Glutamatergic neuron (in vitro differentiated cells): ENCODE measurements at places on chromosomes 12 and 14. TPM values are rescaled to one million over a fixed set of nuclear protein-coding genes. Genes with fewer than 3 reads are reported as not detected.

DNA sequence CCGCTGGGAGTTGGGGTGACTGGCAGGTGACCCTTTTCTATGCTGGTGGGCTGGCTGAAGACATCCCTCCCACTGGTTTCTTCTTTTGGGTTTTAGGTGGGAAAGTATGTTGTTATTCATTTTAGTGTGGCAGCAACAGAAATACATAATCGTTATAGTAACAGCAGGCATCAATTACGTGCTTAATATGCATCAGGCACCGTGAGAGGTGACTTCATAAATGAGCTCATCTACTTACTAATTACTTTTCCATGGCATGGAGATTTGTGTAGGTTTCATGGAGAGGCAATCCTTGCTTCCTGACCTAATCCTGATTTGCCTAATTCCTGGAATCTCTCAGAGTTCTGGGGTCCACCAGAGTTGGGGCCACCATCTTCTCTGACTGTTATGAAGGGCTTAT is 13.4 kb upstream of the CELA1 start:
- no peaks in the 10 kb centered on the region for H3K36me3 ChIP-seq
- no peak overlapping the region for H3K27ac ChIP-seq
- no peaks in the 10 kb centered on the region for H3K4me1 ChIP-seq
- H3K4me3 ChIP-seq: no peak overlapping the region

- peak overlapping the region; percentile 93 for H3K4me3 ChIP-seq
- no peak for DNase-seq
- H3K27me3 ChIP-seq: no peaks in the 10 kb centered on the region
- H3K36me3 ChIP-seq: no peaks in the 10 kb centered on the region
- H3K27ac ChIP-seq: peak overlapping the region; percentile 94
These were observed 1.6 kb downstream of the SLC16A7 start for GRCh38 chr12:59597385-59597781.

- H3K27me3 ChIP-seq: peaks cover 3% of the 10 kb centered on the region
- H3K4me3 ChIP-seq: no peak overlapping the region
- H3K27ac ChIP-seq: no peak overlapping the region
These were observed 35.5 kb upstream of the SOCS2 start for GRCh38 chr12:93536766-93537488.

DNA sequence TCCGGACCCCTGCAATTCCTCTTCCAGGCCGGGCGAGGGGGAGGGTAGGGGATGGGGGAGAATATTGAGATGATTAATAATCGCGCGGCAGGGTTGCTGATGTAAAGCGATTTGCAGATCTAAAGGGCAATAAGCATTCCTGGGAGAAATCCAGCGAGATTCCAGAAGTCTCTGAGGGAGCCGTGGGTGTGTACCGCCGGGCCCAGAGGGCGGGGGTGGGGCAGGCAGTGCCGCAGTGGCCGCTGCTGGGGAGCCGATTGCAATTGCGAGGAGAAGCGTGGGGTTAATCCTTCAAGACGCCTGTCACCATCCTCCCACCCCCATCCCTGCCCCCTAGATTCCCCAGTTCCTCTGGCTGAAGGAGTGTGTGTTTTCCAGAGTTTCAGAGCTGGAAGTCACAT is 16.4 kb downstream of the FOS start:
- H3K4me1 ChIP-seq: peaks cover 6% of the 10 kb centered on the region
- H3K27me3 ChIP-seq: no peaks in the 10 kb centered on the region
- no peak for DNase-seq
- H3K27ac ChIP-seq: no peak overlapping the region
- no peaks in the 10 kb centered on the region for H3K36me3 ChIP-seq

GRCh38 chr14:46325777-46326176 is 325.8 kb downstream of the RPL10L start:
- H3K36me3 ChIP-seq: no peaks in the 10 kb centered on the region
- peaks cover 3% of the 10 kb centered on the region for H3K4me1 ChIP-seq
- no peak overlapping the region for H3K4me3 ChIP-seq

DNA sequence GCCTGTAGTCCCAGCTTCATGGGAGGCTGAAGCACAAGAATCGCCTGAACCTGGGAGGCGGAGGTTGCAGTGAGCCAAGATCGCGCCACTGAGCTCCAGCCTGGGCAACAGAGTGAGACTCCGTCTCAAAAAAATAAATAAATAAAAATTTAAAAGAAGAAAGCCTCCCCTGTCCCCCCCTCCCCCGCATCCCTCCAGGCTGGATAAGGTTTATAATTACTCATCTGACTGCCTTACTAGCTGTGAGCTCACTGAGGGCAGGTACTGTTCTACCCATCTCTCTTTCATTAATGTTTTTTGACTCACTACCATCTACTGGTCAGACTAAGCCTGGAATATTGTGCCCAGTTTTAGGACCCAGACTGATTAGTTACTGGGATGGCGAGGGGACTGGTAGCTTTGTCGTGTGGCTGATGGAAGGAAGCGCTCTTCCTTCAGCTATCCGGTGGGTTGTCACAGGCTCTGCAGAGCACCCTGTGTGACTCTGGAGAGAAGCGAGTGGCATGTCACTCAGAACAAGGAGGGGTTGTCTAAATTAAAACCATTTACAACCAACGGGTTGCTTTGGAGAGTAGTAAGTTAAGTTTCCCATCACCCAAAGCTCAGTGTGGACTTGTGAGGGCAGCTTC is 16.9 kb downstream of the EVL start:
- H3K4me3 ChIP-seq: no peak overlapping the region
- peaks cover 4% of the 10 kb centered on the region for H3K36me3 ChIP-seq
- no peak overlapping the region for H3K27ac ChIP-seq
- peaks cover 5% of the 10 kb centered on the region for H3K27me3 ChIP-seq
- H3K4me1 ChIP-seq: peaks cover 24% of the 10 kb centered on the region

DNA sequence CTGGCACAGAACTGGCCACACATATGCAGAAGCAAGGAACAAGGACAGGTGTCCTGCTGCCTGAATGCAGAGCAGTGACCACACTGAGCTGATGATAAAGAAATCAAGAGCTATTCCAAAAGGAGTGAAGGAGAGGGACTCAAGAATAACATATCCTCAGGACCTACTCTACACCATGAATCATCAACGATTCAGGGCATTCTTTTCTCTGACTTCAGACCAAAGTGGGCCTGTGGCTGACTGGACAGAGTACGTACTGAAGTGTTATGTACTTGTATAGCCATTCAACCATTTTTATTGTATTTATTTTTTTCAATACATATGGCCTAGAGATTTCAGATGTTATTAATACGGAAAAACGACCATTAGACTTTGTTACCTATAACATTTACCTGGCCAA is 177.5 kb upstream of the TMTC1 start:
- peaks cover 9% of the 10 kb centered on the region for H3K4me1 ChIP-seq
- H3K27ac ChIP-seq: no peak overlapping the region
- no peak overlapping the region for H3K4me3 ChIP-seq
- no peaks in the 10 kb centered on the region for H3K36me3 ChIP-seq

- DNase-seq: no peak
- no peaks in the 10 kb centered on the region for H3K27me3 ChIP-seq
- H3K36me3 ChIP-seq: peaks cover 13% of the 10 kb centered on the region
- no peaks in the 10 kb centered on the region for H3K4me1 ChIP-seq
- no peak overlapping the region for H3K27ac ChIP-seq
These were observed 215.4 kb upstream of the NAV3 start for GRCh38 chr12:77615332-77615731.

- no peak for DNase-seq
- no peaks in the 10 kb centered on the region for H3K36me3 ChIP-seq
- H3K4me1 ChIP-seq: no peaks in the 10 kb centered on the region
- no peak overlapping the region for H3K27ac ChIP-seq
These were observed 2.4 kb downstream of the SLC35F4 start for GRCh38 chr14:57863471-57863870.

- peaks cover 11% of the 10 kb centered on the region for H3K4me1 ChIP-seq
- no peak overlapping the region for H3K27ac ChIP-seq
- H3K36me3 ChIP-seq: no peaks in the 10 kb centered on the region
- no peak for DNase-seq
- peaks cover 4% of the 10 kb centered on the region for H3K27me3 ChIP-seq
These were observed 47.0 kb downstream of the C12orf50 start for GRCh38 chr12:87982208-87982607.

- H3K27ac ChIP-seq: peak overlapping the region; percentile 22
- no peak for DNase-seq
These were observed 19.8 kb upstream of the MAP1LC3B2 start for GRCh38 chr12:116539361-116539771.

GRCh38 chr12:6548556-6548955 is 7.3 kb downstream of the IFFO1 start:
- H3K4me1 ChIP-seq: peaks cover 27% of the 10 kb centered on the region
- DNase-seq: no peak
- H3K4me3 ChIP-seq: peak overlapping the region; percentile 40
- H3K36me3 ChIP-seq: peaks cover 7% of the 10 kb centered on the region
- H3K27me3 ChIP-seq: peaks cover 20% of the 10 kb centered on the region

GRCh38 chr14:98466807-98467206 is 805.2 kb downstream of the BCL11B start:
- no peak for DNase-seq
- H3K27ac ChIP-seq: no peak overlapping the region
- no peaks in the 10 kb centered on the region for H3K36me3 ChIP-seq
- H3K4me1 ChIP-seq: no peaks in the 10 kb centered on the region

DNA sequence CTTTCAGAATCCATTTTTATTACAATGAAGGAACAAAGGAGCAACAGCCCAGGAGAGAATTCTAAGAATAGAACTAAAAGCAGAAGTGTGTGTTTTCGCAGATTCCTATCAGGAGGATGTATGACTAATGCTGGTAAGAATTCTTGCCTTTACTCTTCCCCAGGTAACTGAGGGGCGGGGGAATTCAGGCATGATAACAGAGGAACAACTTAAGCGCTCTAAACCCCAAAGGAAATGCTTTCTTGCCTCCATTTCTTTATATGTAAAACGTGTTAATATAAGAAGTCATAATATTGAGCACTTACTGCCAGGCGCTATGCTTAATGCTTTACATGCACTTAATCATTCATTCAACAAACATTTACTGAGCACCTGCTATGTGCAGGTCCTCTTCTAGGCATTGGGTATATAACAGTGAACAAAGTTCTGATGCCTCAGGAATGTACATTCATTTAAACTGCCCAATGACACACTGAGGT is 4.5 kb downstream of the HCAR1 start:
- H3K36me3 ChIP-seq: no peaks in the 10 kb centered on the region
- H3K27ac ChIP-seq: no peak overlapping the region
- H3K27me3 ChIP-seq: no peaks in the 10 kb centered on the region
- H3K4me3 ChIP-seq: no peak overlapping the region
- no peaks in the 10 kb centered on the region for H3K4me1 ChIP-seq

GRCh38 chr14:75369506-75369905 is 58.3 kb upstream of the JDP2 start:
- H3K36me3 ChIP-seq: no peaks in the 10 kb centered on the region
- DNase-seq: no peak
- H3K27ac ChIP-seq: no peak overlapping the region
- no peaks in the 10 kb centered on the region for H3K4me1 ChIP-seq
- H3K27me3 ChIP-seq: no peaks in the 10 kb centered on the region

Gene RD3L
- not detected for total RNA-seq

Gene CDK2
- total RNA-seq: 20.5 TPM

Gene REC8
- 136 TPM for total RNA-seq

Gene ZDHHC22
- total RNA-seq: 77.3 TPM

Gene GLIPR1L1
- not detected for total RNA-seq

Gene RAB15
- 79.5 TPM for total RNA-seq
